ENCODE measurements at places on chromosomes 4 and X.

GRCh38 chrX:67351411-67351810, 192.4 kb upstream of the AR start:
- peak; percentile 9 for DNase-seq

DNA sequence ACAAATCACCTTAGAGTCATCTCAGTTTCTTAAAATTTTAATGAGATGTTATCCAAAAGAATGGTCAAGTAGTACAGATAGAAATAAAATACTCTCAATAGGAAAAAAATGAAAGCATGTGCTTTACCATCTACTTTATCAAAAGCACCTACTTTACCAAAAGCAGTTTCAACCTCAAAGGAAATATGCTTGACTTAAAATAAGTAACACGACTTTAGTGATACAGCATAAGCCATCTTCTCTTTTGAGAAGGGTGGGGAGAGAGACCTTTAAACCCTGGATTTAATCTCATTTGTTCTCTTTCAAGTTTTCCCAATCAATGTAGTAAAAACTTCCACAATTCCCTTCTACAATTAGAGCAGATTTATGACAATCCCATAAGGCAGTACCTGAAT, 26.5 kb downstream of the OTUD4 start:
- DNase-seq = no peak

DNA sequence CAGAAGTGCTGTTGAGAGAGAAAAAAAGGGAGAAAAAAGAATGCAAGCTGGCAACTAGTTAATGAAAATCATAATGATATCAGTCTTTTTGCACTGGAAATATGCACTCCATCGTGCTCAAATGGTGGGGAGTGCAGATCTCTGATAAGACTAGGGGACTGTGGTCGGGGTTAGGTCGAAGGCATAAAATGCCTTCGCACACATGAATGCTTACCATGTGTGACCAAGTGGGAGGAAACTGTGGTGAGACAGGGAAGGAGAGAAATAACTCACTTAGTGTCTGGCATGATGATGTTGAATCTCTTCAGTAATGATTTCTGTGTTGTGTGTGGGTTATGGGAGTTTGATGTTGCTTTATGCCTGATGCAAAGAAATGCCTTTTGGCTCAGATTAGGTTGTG, 358.9 kb downstream of the FBXO8 start:
- peak; percentile 69 for DNase-seq

- no peak for DNase-seq
Observed at GRCh38 chrX:44462850-44463249, 79.8 kb downstream of the FUNDC1 start.

GRCh38 chr4:55910140-55910539, 38.6 kb upstream of the CEP135 start:
- no peak for DNase-seq
